ENCODE measurements at places on chromosomes 2 and 18.

GRCh38 chr2:46157966-46158310 lies 139.3 kb upstream of the EPAS1 start:
- peaks cover 32% of the 10 kb centered on the region for H3K4me1 ChIP-seq
- no peak overlapping the region for H3K27ac ChIP-seq
- H3K36me3 ChIP-seq, result peaks cover 32% of the 10 kb centered on the region
- no peaks in the 10 kb centered on the region for H3K27me3 ChIP-seq
- no peak for DNase-seq

DNA sequence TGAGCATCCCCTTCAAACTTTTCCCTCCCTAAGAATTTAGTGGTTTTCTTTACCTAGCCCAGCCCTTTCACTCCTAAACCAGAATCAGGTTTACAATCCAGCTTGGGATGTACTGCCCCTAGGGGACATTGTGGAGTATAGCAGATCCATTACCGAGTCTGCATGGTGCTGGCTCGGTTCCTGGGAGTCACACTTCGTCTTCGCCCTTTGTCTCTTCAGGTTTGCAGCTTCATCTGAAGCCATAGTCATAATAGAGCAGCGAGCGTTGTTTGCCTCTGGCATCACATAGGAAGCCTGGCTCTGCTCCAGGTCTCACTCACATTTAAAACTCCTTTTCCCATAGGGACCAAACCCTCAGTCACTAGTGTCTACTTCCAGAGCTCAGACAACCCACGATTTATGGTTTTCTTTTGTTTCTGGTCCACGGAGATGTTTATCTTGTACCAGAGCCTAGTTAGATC lies 16.8 kb upstream of the LYPD6 start:
- H3K27ac ChIP-seq, result no peak overlapping the region
- H3K36me3 ChIP-seq, result no peaks in the 10 kb centered on the region
- no peaks in the 10 kb centered on the region for H3K27me3 ChIP-seq
- no peak for DNase-seq
- H3K4me3 ChIP-seq, result no peak overlapping the region

- no peak for DNase-seq
- peaks cover 17% of the 10 kb centered on the region for H3K4me1 ChIP-seq
- H3K27me3 ChIP-seq, result no peaks in the 10 kb centered on the region
- no peak overlapping the region for H3K4me3 ChIP-seq
Observed at GRCh38 chr2:2656115-2657011, 325.3 kb upstream of the MYT1L start.

DNA sequence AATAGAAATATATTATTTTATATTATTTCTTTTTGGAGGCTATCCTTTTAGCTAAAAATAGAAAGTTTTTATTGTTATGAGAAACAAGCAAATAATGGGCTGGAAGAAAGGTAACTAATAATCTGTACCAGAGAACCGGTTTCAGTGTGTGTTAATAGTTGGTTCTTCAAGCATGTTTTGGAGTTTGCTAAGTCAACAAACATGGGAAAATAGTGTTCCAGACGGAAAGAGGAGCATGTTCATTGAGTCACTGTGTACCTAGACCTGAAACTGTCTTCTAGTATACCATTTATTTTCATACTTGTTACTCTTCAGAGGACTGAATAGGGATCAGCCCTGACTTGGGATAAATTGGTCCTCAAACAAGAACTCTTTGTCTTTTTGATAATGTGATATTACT lies 134.5 kb upstream of the CWC22 start:
- no peaks in the 10 kb centered on the region for H3K4me1 ChIP-seq
- no peaks in the 10 kb centered on the region for H3K27me3 ChIP-seq
- no peaks in the 10 kb centered on the region for H3K36me3 ChIP-seq
- no peak overlapping the region for H3K27ac ChIP-seq
- DNase-seq, result no peak
- H3K4me3 ChIP-seq, result no peak overlapping the region

DNA sequence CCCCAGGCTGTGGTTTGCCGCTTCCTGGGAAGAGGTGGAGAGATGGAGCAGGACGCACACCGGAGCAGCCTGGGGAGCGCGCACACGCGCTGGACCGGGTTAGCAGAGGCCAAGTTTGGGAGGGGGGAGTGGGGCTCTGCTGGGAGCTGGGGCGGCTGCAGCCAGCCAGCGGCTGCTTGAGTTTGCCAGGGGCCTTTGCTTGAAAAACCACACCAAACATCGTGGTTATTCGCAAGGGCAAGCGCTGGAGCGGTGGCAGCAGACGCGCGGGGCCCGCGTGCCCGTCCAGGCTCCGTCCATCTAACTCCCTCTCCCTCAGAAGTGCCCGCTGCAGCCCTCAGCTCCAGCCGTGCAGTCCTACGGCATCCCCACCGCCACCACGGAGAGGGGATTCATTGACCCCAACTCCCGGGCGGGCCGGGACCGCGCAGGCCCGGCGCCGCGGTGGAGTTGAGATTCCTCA lies 4.6 kb downstream of the PTGR3 start:
- no peaks in the 10 kb centered on the region for H3K27me3 ChIP-seq
- peaks cover 27% of the 10 kb centered on the region for H3K36me3 ChIP-seq
- H3K27ac ChIP-seq, result peak overlapping the region; percentile 96
- DNase-seq, result no peak
- H3K4me1 ChIP-seq, result peaks cover 22% of the 10 kb centered on the region
- peak overlapping the region; percentile 67 for H3K4me3 ChIP-seq
